ENCODE measurements at places on chromosomes 1 and 21.

DNA sequence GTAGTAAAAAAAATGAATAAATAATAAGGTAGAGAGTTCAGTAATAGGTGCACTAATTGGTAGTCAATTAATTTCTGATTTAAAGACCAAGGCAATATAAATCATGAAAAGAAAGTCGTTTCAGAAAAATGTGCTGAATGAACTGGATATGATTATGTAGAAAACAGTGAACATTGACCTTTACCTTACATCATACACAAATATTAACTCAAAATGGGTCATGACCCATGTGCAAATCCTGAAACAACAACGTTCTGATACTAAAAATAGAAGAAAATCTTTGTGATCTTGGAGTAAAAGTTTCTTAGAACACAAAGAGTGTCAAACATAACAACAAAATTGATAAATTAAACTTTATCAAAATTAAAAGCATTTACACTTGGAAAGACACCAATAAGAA, 39.1 kb downstream of the COL11A1 start:
- DNase-seq: no peak

DNA sequence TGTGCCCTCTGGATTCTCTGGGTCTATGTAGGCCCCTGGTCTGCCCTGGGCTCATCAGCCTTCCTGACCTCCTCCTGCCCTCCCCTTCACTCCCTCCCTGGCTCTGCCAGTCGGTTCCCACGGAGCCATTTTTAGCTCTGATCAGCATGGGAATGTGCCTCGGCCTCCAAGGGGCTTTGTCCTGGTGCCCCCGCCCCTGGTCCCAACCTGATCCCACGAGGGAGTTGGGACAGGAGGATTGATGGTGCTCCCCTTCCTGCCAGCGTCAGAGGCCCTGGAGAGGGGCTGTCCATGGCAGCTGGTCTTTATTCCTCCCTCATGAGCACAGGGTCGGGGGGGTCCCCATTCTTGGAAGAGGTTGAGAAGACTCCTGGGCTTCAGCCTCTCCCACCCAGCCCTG, 24.9 kb downstream of the ETNK2 start:
- DNase-seq: no peak

- DNase-seq: no peak
Measured at GRCh38 chr21:15255261-15255660, 190.5 kb upstream of the NRIP1 start.

- no peak for DNase-seq
Measured at GRCh38 chr1:236880209-236880608, 85.1 kb downstream of the MTR start.
